Activated CD8-positive, alpha-beta memory T cell treated with anti-CD3 and anti-CD28 coated beads for 1 hour (primary cell): ENCODE measurements at places on chromosomes 7 and 10.

DNA sequence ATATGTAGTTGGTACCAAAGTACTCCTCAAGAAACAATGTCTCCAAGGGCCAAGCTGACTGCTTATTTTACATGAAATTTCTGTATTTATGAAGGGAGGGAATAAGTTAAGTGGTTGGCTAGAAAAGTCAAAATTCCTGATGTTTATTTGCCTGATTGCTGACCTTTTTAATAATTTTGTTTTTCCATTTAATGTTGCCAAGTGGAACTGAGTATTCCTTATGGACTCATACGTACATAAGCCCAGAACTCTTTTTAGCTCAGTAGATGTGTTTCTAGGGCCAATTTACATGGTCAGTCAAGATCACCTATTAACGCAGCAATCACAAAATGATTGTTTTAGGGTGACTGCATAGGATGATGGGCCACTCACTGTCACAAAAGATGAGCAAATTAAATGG lies 78.3 kb upstream of the FZD8 start:
- DNase-seq, result no peak

DNA sequence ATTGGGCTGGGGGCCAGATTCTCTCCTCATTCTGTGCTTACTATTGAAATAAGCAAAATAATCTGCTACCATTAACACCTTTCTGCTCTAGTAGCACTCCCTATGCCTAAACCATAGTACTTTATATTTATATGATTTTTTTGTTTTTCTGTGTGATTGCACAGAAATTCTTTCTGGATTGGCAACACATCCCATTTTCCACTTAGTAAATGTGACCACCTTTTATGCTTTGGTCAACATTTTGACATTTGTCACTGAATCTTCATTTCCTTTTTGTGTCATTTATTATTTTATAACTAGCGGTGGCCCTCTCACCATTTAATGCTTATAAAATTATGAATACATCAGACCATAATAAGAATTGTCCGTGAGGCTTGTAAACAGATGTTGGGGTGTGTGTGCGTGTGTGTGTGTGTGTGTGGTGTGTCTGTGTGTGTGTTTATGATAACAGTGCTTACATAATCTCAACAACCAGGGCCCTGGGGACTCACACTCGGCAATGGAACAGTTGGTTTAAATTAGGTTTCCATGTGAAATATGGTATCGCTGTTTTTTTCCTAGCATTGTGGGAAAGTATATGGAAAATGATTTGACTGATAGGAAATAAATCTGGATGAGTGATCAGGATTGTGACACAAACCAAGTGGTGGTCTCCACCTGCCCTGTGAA lies 138.9 kb downstream of the NOC3L start:
- no peak for DNase-seq

DNA sequence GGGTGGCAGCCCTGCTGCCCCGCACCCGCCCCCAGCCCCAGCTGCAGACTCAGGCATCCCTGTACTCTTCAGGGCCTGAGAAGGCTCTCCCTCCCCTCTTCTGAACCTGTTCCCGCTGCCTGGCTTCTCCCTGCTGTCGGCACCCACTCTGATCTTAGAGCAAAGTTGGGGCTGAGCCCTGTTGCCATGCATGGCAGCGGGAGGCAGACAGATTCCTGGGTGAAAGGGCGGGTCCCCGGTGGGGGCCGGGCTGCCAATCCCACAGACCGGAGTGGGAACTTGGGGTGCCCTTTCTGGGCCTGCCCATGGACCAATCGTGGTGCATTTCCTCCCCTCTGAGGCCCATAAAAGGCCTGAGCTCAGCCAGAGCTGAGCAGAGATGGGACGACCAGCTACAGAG lies 80.7 kb downstream of the SPDYE5 start:
- DNase-seq, result no peak

GRCh38 chr10:22552888-22553378 lies 161.4 kb downstream of the PIP4K2A start:
- no peak for DNase-seq

DNA sequence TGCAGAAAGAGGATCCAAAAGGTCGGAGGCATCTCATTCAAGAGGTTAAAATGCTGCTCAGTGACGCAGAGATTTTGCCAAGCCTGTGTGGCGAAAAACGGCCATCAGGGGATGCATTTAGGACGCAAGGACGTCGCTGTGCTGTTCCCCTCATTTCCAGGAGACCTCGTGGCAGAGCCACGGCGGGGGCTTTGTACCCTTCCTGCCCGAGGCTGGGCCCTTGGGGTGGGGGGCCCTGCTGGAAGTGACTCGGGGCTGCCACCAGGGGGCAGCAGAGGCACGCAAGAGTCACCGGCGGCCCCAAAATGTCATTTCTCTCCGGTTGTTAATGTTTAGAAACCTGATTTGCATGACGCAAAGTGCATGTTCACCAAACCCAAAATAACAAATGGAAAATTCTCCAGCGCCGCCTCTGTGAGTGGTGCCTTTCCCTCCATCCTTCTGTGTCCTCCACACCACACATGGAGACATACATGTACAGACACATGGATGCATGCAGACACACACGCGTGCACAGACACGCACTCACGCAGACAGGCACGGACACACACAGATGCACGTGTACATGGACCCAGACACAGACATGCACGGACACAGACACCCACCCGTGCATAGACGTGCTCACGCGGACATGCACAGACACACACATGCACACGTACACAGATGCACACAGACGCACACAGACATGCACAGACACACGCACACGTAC lies 51.0 kb upstream of the NKX6-2 start:
- peak; percentile 36 for DNase-seq

DNA sequence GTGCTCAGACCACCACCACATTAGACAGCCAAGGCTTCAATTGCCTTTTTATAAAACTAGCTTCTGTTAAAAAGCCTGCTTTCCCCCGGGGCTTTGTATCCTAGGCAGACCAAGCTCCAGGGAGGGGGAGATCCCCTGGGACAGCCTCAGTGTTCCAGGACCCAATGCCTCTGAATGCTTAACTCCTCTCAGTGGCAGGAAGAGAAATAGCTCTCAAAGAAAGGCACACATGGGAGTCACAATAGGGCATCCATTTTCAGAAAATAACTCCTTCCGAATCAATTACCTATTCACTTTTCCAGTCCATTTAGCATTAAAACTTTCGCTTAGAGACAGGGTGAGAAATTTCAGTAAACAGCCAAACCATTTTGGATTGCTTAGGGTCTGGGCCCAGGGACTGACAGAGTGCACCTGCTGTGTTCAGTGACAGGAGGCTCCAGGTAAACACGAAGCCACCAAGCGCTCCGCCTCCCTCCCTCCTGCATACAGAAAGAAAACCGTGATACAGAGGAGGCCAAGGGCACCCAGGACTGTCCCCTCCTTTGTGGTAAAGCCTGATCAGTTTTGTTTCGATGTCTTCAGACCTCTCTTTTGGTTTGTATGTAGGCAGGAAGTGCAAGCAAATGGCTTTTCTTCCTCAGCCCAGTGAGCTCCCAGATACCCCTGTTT lies 599.7 kb downstream of the KCNMA1 start:
- no peak for DNase-seq

DNA sequence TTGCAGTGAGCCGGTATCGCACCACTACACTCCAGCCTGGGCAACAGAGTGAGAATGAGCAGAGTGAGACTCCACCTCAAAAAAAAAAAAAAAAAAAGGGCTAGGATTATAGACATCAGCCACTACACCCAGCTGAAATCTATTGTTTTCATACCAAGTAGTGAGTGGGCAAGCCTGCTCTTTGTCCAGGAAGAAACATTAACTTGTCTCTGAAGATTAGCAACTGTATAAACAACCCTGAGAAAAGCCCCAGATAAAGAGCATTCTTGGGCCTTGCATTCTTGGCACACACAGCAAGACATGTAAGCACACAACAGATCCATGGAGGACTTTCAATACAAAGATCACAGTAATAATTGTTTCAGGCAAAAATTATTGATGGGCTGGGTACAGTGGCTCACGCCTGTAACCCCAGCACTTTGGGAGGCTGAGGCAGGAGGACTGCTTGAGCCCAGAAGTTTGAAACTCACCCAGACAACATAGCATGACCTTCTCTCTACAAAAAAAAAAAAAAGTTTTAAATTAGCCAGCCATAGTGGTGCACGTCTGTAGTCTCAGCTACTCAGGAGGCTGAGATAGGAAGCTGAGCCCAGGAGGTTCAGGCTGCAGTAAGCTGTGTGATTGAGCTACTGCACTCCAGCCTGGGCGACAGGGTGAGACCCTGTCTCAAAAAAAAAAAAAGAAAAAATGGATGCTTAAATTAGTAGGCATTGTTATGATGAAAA lies 4.4 kb downstream of the PSPH start:
- no peak for DNase-seq

- DNase-seq, result no peak
Measured at GRCh38 chr10:35025916-35026315, 64.2 kb downstream of the CUL2 start.

- no peak for DNase-seq
Measured at GRCh38 chr7:159249671-159250070, 105.0 kb upstream of the VIPR2 start.

GRCh38 chr10:119206603-119207365 lies 587 bp upstream of the GRK5 start:
- no peak for DNase-seq

- DNase-seq, result no peak
Measured at GRCh38 chr10:47165168-47165710, 134.8 kb upstream of the GDF10 start.

- peak; percentile 7 for DNase-seq
Measured at GRCh38 chr7:159112136-159113011, 32.3 kb downstream of the VIPR2 start.

DNA sequence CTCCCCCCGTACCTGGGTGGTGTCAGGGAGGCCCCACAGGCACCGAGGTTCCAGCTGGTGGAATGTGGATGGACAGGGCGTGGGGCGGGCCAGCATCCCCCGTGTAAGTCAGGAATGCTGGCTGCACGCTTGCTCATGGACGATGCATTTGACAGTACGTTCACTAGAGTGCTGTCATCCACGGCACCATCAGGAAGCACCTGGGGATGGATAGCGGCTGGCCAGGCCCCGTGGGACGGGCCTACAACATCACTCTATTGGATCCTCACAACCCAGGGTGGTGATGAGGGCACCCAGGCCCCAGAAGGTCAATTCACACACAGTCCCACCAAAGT lies 63.6 kb downstream of the INSIG1 start:
- DNase-seq, result no peak

DNA sequence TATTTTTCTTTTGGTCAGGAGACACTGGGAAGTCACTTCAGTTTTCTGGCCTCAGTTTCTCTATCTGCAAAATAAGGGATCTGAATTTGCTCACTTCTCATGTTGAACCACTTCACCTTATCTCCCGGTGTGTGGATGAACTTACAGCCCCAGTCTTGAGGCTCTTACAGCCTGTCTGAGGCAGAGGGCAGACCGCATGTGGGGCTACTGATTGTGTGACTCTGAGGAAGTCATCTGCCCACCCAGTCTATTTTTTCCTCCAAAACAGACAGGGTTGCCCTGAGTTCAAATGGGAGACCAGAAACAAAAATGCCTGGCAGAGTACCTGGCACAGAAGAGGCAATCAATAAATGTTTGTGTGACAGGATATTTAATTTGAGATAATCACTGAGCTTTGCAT lies 78.3 kb downstream of the LRMDA start:
- no peak for DNase-seq

DNA sequence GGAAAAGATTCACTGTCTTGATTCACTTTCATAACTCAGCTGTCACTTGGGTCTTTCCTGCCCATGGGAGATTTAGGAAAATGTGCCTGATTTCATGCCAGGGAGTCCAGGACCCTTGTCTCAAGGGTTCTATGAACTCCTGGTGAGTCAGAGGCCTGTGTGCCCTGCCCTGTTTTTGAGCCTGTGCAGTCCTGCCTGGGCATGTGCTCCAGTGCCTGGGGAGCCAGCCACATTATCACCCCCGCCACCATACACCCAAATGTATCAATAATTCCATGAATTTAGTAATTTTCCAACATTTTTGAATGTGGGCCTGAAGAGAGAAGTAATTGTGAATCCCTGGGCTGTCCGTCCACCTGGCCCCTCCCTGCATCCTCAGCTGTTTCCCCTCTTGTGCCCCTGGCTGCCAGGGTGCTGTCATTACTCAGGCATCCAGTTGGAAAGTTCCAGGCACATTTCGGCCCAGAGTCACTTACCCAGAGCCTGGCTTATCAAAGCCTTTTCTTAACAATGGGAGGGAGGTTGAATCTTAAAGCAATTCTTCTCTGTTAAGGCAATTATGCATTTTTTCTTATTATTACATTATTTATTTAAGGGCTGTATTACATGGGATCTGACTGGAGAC lies 287.8 kb upstream of the CDC14C start:
- no peak for DNase-seq

GRCh38 chr7:98469088-98469487 lies 68.2 kb upstream of the BAIAP2L1 start:
- no peak for DNase-seq

DNA sequence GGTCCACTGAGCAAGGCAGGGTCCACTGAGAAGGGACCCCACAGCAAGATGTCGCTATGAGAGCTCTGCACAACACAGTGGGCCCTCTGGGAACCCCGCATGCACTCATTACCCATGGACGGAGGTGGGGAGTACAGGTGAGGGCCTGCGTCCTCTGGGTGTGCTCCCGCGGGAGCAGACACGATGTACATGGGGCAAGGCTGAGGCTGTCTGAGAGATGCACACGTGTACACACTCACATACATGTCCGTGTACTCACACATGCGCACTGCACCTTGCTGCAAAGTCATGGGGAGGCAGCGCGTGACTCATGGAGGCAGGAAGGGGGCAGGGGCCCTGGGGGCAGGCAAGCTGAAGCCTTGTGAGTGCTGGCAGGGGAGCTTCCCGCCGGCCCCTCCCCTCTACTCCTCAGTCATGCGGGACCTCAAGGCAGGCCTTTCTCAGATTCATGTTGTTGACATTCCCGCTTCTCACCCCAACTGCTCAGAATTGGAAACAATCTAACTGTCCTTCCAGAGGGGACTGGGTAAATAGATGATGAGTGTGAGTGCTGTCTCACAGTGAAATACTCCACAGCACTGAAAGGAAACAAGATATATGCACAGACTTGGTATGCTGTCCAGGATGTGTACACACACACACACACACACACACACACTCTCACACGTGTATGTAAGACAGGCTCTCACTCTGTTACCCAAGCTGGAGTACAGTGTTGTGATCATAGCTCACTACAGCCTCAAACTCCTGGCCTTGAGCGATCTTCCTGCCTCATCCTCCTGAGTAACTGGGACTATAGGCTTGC lies 40.0 kb downstream of the GOLGA7B start:
- no peak for DNase-seq

- no peak for DNase-seq
Measured at GRCh38 chr7:137243741-137244140, 99.8 kb downstream of the PTN start.

DNA sequence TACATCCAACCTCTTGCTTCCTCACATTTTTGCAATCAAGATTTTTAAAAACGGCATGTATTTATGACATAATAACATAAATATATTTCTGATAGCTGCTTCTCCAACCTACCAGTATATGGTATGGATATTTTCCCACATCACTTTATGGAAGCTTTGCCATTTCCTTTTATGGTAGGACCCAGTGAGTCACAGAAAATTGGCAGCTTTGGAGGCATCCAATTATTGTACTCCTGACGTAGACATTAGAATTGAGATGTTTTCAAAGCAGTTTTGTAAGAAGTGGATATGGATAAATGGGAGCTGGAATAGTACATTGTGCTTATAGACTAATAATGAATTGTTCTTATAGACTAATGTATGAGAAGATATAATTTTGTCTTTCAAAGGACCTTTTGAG lies 23.8 kb upstream of the BICC1 start:
- DNase-seq, result no peak
